ENCODE measurements at places on chromosomes 7 and 10. TPM values are rescaled to one million over a fixed set of nuclear protein-coding genes. Genes with fewer than 3 reads are reported as not detected.

- no peak for DNase-seq
Measured at GRCh38 chr10:71290806-71291527, 28.1 kb upstream of the SLC29A3 start.

GRCh38 chr7:7970237-7970530 is 1.6 kb downstream of the GLCCI1 start:
- no peak for DNase-seq

DNA sequence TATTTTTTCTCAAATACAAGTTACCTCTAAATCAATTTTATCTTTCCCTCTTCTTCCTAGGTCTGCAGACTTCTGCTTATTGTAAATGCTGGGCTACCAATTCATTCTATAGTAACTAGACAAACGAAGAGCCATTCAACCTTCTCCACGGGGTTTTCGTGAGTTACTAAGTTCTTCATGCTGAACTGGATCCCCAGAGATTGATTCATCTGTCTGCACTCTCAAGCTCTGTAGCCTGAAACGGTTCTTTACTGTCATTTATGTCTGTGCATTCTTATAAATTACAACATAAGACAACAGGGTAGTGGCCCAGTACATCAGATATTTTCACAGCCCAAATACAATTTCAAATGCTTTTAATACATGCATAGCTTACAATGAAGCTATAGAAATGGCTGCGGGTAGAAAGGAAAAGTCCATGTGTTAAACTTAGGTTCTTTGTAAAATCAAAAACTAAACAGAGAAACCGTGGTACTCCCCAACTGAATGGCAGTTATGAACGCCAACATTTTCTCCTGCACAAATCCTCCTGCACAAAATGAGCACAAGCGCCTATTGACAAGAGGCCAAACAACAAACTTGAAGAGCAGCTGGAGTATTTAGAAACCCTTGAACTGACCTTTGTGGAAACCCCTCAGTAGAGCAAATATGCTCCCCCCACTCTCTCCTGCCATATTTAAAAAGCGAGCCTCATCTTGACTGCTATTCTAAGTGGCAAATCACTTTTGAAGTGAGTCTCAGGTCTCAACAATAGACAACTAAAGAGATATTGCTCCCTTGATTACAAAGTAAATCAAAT is 20.7 kb downstream of the LAMB1 start:
- DNase-seq, result no peak

GRCh38 chr7:29495653-29496052 is 68.0 kb upstream of the PRR15 start:
- no peak for DNase-seq

DNA sequence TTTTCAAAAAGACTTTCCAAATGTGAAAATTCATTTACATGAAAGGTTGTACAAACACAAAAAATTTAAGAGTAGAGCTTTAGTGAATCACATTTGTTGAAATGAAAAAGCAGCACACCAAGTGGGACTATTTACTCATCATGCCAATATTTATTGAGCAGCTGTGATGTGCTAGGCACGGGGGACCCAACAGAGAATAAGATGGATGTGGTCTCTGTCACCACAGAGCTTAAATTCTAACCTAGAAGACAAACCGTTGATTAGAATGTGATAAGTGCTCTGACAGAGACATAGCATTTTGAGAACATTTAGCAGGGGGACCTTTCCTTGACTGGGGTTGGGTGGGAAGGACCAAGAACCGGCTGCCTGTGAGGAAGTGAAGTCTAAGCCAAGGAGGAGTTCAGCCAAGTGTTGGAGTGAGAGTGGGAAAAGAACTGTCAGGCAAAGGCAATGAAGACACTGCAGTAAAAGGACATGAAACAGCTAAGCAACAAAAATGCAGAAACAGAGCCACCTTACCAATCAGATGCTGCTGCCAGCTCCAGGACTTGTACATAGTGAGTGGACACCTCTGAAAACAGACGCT is 19.1 kb downstream of the ADAM12 start:
- DNase-seq, result no peak

ZNF316 gene
- total RNA-seq, result 22.3 TPM

TMEM229A gene
- 0.14 TPM for total RNA-seq

GGCT gene
- total RNA-seq, result 50.2 TPM

EPHA1 gene
- total RNA-seq, result 18.9 TPM

EN2 gene
- total RNA-seq, result not detected

ZNF727 gene
- 0.92 TPM for total RNA-seq

OPALIN gene
- not detected for total RNA-seq

CD36 gene
- total RNA-seq, result 25.0 TPM
